T-cell (primary cell): ENCODE measurements at places on chromosomes 4 and X.

GRCh38 chrX:78643874-78644273, 15.3 kb downstream of the RTL3 start:
- no peak for DNase-seq

DNA sequence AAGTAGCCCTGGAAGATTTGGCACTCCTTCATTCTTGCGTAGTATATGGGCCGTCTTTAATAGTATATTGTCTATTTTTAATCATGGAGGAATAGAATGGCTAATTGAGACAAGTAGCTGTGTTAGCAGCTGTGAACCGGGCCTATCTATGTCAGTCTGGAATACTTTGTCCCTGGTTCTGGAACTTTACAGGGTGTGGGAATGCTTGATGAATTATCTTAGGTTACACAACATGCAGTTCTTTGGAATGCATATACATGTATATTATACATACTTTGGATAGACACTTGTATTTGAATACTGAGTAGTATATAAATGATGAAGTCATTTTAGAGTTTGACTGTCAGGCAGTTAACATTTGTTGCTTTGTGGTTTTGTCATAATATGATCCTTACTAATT, 37.4 kb downstream of the PDLIM5 start:
- no peak for DNase-seq

DNA sequence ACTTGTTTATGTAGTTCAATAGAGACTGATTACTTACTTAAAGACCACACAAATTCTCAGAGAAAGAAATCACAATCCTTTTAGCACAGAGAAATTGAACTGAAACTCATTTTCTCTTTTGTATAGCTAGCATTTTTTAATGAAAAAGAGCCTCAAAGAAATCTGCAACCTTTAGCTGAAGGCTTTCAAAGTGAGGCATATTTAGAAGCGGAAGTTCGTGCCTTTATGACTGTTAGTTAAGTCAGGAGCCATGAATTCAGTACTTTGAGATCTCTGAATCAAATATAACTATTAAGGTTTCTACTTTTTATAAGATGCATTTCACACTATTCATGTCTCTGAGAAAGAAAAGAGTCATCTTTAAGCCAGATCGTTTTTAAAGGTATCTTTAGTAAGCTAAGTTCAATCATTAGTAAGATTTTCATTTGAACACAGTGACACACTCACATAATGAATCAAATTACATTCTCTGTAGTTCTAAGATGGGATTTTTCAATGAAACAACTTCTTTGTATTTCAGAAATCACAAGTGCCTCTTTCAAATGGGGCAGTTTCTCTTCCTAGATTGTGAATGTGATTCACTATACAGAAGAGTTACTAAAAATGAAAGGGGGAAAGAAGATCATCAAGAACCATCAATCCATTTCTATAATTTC, 61.4 kb downstream of the SMARCA1 start:
- no peak for DNase-seq

GRCh38 chrX:43865791-43866190, 16.5 kb downstream of the MAOB start:
- DNase-seq = no peak

- no peak for DNase-seq
These were observed 1077.3 kb downstream of the RAPGEF2 start for GRCh38 chr4:160180211-160180610.

- DNase-seq = no peak
These were observed 390.1 kb downstream of the PDGFC start for GRCh38 chr4:156581282-156582063.

- DNase-seq = no peak
These were observed 201.9 kb downstream of the ADGRA3 start for GRCh38 chr4:22313976-22314375.

- no peak for DNase-seq
These were observed 29.0 kb downstream of the LRBA start for GRCh38 chr4:150986085-150986484.

- DNase-seq = no peak
These were observed 15.1 kb upstream of the ABLIM2 start for GRCh38 chr4:8173492-8174242.
